ENCODE measurements at places on chromosomes 2 and 18. TPM values are rescaled to one million over a fixed set of nuclear protein-coding genes. Genes with fewer than 3 reads are reported as not detected.

The CGREF1 gene
- total RNA-seq = 4.7 TPM

The FIGN gene
- total RNA-seq = not detected

The MORN2 gene
- 12.8 TPM for total RNA-seq

The C2orf15 gene
- 0.82 TPM for total RNA-seq

The GALR1 gene
- not detected for total RNA-seq

The REG1A gene
- total RNA-seq = not detected

The IL37 gene
- not detected for total RNA-seq

The COLEC11 gene
- 0.38 TPM for total RNA-seq

The TRIM43 gene
- not detected for total RNA-seq

The DSG4 gene
- total RNA-seq = not detected

The ZNF892 gene
- 4.3 TPM for total RNA-seq

The MBD5 gene
- 18.5 TPM for total RNA-seq

The RIT2 gene
- not detected for total RNA-seq

The UGT1A5 gene
- total RNA-seq = not detected

The ANKRD30BL gene
- not detected for total RNA-seq

The ERMN gene
- total RNA-seq = 0.82 TPM

The SLC4A5 gene
- 1.6 TPM for total RNA-seq

The CKAP2L gene
- total RNA-seq = 23.0 TPM

The UCN gene
- 1.1 TPM for total RNA-seq

The IFT172 gene
- total RNA-seq = 12.1 TPM

The GAREM1 gene
- not detected for total RNA-seq

The FAM210A gene
- 51.6 TPM for total RNA-seq

The TMSB10 gene
- total RNA-seq = 1,288 TPM

The CRYBA2 gene
- not detected for total RNA-seq

The KCNIP3 gene
- not detected for total RNA-seq

The PAX8 gene
- total RNA-seq = 2.5 TPM

The FNDC4 gene
- not detected for total RNA-seq

The TM4SF20 gene
- total RNA-seq = not detected

The RHOB gene
- 43.8 TPM for total RNA-seq

The CFC1 gene
- not detected for total RNA-seq

The CHST9 gene
- total RNA-seq = not detected

The HJURP gene
- total RNA-seq = 49.9 TPM

The NEU4 gene
- total RNA-seq = not detected

The MARCHF4 gene
- total RNA-seq = not detected

The ABCG8 gene
- total RNA-seq = not detected

The SCYGR4 gene
- not detected for total RNA-seq
